T-helper 22 cell (primary cell): ENCODE measurements at places on chromosomes 4 and X.

DNA sequence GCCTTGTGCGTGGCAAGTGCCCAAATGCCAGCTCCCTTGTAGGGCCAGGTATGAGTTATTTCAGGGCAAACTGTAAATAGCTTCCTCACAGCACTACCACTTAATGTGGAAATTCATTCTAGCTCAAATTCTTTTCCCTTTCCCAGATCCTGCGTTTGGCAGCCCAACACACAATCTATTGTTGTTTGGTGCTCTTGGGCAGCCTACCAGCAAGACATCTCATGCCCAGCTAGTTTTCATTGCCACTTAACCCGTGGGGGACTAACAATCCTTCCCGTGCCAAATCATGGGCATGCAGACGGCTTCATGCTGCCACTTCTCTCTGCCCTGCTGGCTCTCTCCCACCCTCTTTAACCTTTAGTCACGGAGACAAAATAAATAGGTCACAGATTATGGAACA, 454.2 kb downstream of the GRIA2 start:
- no peak for DNase-seq

DNA sequence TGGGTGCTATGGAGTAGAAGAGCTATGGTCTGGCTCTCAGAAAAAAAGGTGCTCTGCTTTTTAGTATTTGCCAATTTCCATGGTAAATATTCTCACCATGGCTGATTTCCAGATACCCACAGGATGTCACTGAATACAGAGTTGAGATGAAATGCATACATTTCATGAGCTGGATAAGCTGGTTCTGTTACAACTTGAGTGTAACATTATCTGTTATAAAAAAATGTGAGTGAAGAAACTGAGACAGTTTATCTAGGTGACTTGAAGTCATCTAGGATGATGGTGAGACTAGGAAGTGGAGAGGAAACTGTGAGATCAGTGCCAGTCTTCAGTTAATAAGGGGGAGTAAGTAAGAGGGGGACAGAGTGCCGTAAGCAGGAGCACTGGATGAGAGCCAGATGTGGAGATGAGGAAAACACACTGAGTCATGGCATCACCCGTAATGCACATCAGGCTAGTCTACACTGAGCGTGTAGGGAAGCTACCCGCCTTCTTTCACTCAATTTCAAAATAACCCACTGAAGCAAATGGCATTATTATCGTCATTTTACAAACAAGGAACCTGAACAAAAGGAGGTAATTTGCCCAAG, 5.0 kb downstream of the HPSE start:
- DNase-seq = no peak

- DNase-seq = no peak
Measured at GRCh38 chr4:71380788-71381187, 42.0 kb downstream of the SLC4A4 start.

GRCh38 chr4:142824368-142824767, 21.7 kb downstream of the INPP4B start:
- no peak for DNase-seq

DNA sequence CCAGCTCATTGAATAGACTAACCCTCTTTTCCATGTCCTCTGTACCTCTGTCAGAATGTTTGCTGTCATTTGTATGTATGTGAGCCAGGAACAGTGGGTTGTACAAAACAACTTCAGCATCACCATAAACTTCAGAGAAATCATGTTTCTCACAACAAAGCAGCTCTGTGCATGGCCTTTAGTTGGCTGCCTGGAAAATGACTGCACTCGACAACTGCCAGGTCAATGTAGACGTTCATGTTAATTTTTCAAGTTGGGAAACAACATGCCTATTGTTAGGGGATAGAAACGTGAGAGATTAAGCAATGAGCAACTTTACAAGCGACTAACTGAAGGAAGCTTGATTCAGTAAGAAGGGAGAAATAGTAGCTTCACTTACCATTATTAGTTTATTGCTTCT, 17.9 kb upstream of the CXCL11 start:
- DNase-seq = no peak

DNA sequence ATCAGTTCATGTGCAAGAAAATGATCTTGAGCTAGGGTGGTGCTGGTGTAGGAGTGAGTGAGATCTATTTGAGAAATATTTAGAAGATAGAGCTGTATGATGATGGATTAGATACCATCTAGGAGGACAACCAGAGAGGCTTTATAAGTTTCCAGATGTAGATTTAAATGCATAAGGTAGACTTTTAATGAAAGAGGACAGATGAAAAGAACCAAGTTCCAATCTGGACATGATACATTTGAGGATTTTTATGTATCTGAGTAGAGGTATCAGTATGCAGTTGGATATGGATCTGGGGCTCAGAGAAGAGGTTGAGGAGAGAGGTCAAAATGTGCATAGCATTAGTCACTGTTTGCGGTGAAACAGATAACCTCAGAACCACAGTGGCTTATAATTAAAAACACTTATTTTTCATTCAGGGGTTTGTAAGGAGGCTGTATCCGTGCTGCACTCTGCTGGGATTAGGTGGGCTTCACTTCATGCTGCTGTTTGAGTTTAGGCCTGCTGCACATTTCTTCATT, 348.7 kb downstream of the BMPR1B start:
- no peak for DNase-seq

- DNase-seq = peak; percentile 5
Measured at GRCh38 chr4:80006935-80007744, 65.9 kb downstream of the ANTXR2 start.

GRCh38 chrX:8731559-8732395, at the start of gene ANOS1:
Gene ANOS1, minus strand, starts transcription at chrX:8732137. Its CDS starts 101 bp downstream, at chrX:8732036.
- no peak for DNase-seq

DNA sequence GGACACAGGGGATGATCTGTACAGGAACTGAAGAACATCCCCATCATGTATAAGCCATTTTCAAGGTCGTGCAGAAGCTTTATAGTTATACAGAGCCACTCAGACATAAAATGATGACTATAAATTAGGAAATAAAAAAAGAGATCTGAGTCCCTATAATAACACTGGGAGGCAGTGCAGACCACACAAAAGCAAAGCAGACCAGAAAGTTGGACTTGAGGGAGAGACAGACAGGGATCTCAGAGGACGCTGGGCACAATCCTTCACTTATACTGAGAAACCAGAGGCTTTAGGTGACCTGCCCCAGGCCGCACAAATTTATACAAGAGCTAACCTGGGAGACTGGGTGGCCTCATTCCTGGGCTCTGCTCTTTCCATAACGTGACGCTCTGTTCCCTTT, 70.5 kb downstream of the HADH start:
- no peak for DNase-seq

GRCh38 chr4:573122-573892, 2.8 kb downstream of the TMEM271 start:
- DNase-seq = no peak

DNA sequence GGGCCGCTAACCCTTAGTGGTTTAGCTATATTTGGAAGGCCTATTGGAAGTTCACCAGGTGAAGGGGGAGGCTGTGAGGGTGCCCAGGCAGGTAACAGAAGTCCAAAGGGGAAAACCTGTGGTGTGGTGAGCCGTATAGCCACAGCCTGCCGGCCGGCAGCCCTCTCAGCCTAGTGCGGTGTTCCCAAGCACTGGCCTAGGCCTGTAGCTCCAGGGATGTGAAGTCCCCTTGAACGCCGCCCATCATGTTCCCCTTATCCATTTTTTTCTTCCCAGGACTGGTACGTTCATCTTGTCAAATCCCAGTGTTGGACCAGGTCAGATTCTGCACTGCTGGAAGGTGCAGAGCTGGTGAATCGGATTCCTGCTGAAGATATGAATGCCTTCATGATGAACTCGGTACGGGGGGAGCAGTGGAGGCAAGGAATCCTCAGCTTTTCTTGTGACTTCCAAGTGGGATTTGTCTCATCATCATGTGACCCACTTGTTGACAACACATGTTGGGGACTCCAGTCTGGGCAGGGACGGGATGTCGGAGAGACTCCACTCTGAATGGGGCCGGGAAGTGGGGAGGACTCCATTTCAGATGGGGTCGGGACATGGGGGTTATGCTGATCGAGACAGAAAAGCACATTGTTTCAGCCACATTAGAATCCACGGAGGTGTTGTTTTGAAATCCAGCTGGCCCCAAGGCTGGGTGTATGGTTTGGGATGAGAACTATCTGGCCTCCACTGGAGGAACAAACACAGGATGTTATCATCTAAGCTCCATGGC, 39.2 kb upstream of the MSANTD1 start:
- DNase-seq = no peak

DNA sequence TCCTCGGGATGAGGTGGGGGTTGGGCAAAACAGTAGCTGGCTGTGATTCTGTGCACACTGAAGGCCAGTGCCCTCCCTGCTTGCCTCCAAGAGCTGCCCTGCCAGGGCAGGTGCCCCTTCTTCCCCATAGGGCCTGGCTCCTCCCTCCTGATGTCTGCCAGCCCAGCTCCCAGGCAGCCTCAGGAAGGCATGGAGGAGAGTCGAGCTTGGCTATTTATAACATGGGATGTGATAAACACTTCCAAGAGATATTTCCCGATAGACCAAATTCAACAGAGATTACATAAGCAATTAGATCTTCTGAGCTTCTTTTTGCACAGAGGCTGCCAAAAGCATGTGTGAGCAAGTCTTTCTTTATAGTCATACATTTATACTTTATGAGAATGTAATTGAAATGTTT, 45.3 kb upstream of the PJA1 start:
- DNase-seq = no peak

DNA sequence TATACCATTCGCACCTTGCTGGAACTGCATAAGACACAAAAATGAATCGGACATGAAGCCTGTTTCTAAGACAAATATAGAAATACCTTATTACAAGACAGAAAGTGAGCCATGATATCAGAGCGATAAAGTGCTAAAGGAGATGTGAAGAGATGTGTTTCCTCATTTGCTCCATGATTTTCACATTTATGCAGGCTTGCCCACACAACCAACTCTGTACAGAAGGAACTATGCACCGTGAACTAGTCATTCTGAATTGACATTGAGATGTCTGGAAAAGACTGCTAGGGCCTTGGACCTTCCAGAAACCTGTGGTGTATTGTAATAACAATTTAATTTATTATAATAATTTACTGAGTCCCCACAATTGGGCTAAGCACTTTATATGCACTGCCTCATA, 38.6 kb upstream of the TXK start:
- no peak for DNase-seq

- no peak for DNase-seq
Measured at GRCh38 chr4:155038459-155038858, 170.0 kb upstream of the NPY2R start.
